ENCODE measurements at places on chromosomes 6 and 20.
A peak's percentile ranks its signal among the peaks of the same experiment; 100 is the strongest.

- DNase-seq = no peak
Measured at GRCh38 chr6:79420054-79420453, 117.2 kb downstream of the LCA5 start.

GRCh38 chr6:131436358-131436757 lies 136.7 kb upstream of the ARG1 start:
- DNase-seq = no peak

DNA sequence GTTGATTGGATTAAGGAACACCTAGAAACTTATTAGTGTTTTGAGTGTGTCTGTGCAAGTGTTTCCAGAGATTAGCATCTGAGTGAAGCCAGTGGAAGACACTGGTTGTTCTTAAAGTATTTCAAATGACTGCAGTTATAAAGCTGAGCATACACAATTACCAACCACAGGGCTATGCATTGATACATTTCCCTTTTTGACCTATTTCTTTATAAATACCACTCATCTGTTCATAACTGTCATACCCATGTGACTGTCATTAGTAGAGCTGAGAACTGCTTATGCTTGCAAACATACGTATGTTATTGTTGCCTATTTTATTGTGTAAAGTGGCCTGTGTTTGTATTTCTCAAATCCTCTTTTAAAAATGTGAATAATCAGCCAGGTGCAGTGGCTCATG lies 15.3 kb upstream of the ZC3H12D start:
- peak; percentile 58 for DNase-seq

DNA sequence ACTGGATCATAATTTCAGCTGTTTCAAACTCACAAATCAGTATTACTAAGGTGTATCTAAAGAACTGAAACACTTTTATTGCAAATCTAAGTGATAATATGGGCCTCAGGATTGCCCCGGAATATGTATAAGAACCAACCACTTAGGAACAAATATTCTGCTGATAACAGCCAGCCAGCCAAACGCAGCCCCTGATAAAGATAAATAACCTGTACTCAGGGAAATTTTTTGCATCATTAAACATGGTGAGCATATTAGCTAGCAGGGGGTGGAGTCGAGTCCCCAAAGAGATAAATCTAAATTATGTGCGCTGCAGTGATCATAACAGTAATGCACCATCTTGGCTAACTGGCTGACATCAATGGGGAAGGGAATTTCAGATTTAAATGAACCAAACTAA lies 410.2 kb upstream of the MAP3K7 start:
- DNase-seq = no peak

DNA sequence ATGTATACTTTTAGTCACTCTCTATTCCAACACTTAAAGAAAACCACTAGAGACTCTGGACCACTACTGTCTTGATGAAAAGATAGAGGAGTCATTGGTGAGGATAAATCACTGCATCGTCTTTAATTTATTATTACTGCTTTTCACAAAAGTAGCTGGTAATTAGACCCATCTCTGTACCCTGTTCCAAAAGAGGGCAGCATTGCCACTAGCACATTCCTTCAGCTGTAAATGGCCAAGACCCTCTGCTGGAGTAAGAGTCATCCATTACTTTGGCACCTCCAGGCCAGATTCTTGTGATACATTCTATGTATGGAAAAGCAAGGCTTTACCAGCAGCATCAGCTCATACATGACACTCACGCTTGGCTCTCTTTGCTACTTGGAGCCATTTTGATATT lies 49.5 kb upstream of the PREP start:
- no peak for DNase-seq

GRCh38 chr6:145544514-145544913 lies 190.8 kb downstream of the EPM2A start:
- DNase-seq = no peak

DNA sequence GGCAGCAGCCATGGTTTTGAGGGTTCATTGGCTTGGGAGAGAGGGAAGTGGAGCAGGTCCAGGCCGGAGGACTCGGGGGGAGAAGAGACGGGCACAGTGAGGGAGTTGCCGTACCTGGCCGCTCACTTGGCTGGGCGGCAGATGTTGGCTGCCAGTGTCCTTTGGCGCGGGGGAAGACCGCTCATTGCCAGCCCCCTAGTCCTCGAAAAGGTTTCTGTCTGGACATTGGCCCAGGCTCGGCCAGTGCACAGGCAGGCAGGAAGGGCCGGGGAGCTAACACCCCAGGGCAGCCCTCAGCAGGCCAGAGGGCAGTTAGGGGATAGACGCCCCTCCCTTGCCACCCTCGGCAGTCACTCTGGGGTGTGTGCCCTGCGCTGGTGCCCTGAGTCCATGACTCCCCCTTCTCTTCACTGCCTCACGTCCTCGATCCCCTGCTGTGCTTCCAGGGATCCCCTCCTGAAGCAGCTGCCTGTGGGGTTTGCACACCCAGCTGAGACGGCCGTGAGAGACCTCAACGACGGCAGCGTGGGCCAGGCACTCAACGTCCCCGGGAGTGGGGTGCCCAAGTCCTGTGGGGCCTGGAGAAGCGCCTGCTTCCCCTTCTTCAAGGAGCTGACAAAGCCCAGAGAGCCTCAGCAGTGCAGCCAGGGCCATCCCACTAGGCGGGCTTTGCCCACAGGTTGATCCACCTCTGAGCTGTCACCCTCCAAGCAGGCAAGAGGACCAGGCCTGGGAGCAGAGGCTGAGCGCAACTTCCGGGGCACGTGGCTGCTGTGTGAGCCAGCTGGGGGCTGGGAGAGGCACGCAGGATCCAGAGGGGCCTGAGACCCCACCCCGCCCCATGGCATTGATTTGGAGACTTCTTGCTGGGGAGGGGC lies 20.4 kb downstream of the RBM38 start:
- no peak for DNase-seq

GRCh38 chr6:136918706-136919105 lies 3.4 kb upstream of the SLC35D3 start:
- no peak for DNase-seq

- DNase-seq = no peak
Measured at GRCh38 chr6:133892813-133893691, 4.1 kb downstream of the TCF21 start.

- no peak for DNase-seq
Measured at GRCh38 chr6:2558098-2558680, 192.5 kb downstream of the MYLK4 start.

- DNase-seq = no peak
Measured at GRCh38 chr6:96075826-96076225, 60.1 kb downstream of the FUT9 start.

DNA sequence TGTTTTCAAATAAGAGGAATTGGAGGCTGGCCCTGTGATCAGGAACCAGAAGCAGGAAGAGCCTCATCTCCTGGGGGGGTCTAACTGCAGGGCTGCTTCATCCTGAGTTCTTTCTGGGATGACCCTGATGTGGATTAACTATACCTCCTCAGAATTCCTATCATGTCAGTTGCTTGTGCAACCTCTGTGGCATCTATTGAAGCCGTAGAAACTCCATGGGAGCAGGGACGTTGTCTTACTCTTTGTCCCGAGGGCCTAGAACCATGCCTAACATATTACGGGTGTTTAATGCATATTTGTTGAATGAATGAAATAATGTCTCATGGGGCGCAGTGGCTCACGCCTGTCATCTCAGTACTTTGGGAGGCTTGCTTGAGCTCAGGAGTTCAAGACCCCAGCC lies 110.1 kb upstream of the AGPAT4 start:
- no peak for DNase-seq

GRCh38 chr6:75437421-75437891 lies 56.1 kb downstream of the FILIP1 start:
- DNase-seq = no peak

DNA sequence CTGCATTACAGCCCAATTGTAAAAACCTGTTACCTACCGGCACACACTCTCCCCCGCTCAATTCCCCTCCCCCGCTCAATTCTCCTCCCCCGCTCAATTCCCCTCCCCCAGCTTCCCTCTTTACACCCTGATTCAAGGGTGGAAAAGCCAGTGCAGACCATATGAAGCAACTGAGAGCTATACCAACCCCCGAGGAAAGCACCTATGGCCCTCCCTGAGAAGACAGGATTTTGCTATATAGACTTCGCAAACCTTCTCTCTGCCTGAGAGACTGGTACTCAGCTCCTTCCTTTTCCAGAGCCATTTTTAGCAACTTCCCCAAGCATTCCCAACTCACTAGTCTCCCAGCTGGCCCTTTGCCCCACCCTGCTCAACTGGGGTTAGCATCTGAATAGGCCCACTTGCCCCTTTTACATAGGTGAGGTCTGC lies 7.6 kb downstream of the GNAS-AS1 start:
- no peak for DNase-seq

GRCh38 chr6:166650824-166651807 lies 24.1 kb upstream of the RPS6KA2 start:
- no peak for DNase-seq

GRCh38 chr20:54025251-54025771 lies 45.1 kb downstream of the BCAS1 start:
- no peak for DNase-seq

GRCh38 chr20:46401478-46401860 lies 4.9 kb downstream of the ELMO2 start:
- no peak for DNase-seq

DNA sequence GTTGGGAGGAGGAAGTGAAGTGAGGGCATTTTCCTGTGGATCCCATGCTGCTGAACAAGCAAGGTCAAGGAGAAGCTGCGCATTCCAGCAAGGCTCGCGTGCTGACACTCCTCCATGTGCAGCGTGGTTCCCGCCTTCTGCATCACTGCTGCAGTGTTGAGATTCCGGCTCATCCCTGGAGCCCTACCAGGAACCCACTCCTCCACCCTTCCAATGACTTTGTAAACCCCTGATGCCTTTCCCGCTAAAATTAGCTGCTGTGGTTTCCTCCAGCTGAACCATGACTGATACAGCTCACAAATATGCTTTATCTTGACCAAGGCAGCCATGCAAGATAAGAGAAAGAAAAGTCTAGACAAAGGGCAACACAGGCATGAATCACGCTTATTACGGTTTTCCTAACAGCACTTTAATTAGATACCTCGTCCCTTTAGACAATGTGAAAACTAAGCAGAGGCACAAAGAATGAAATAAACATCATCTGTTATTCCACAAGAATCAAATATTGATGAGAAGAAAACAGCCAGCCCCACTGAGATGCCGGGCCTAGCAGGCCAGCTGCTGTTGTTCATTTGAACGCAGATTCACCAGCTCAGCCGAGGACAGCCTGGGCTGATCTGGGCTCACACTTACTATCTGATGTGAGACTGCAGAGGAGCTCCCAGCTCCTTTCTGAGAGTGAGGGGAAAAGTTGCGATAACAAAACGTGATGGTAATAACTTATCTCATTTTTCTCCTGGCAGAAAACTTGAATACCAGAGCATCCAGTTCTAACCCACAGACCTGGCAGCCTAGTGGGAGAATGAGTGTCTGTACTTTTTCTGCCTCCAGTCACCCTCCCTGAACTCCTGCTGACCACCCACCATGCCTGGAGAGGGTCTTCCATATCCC lies 14.2 kb upstream of the BNIP5 start:
- no peak for DNase-seq

DNA sequence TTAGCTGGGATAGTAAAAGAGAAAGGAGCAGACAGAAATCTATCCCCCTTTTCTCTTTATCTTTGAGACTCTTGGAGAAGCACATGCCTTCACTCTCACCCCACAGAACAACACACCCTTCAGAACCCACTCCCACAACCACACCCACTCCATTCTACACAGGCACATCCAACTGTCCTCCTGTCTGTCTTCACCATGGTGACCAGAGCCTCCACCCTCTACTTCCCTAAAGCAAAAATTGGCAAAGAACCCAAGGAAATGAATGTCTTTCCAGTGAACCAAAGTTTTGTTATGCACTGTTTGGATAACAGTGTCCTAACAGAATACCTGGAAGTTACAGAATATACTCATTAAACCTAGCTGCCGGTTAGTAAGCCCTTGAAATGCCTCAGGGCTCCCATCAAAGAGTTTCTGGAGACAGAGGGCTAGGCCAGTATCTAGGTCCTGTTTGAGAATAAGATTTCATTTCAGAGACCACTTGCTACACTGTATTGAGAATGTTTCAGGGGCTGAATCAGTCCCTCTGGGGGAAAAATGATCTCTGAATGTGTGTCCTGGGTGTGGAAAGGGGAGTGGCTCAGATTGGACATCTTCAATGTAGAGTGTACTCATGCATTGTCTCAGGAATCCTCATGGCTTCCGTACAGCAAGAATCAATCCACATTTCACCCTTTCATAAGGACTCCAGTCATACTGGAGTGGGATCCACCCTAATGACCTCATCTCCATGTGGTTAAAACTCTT lies 101.1 kb downstream of the LY86 start:
- DNase-seq = peak; percentile 62

GRCh38 chr6:139751179-139751578 lies 376.7 kb upstream of the CITED2 start:
- no peak for DNase-seq

GRCh38 chr6:140601021-140601808 lies 1226.8 kb upstream of the CITED2 start:
- no peak for DNase-seq

DNA sequence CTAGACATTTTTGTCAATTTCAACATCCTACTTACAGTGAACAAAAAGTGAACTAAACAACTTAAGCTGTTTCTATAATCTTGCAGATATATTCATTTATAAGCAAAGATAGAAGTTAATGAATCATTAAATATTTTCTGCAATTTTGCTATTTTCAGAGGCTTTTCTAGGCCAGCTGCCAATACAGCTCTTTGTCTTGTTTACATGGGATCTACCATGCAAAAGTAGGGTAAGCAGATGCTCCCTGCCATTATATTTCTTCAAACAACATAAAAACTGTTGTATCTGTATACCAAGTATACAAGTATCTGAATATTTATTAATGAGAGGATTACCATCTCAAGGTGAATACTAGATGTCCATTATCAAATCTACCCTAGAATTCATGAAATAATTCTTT lies 15.4 kb downstream of the PNISR start:
- no peak for DNase-seq

DNA sequence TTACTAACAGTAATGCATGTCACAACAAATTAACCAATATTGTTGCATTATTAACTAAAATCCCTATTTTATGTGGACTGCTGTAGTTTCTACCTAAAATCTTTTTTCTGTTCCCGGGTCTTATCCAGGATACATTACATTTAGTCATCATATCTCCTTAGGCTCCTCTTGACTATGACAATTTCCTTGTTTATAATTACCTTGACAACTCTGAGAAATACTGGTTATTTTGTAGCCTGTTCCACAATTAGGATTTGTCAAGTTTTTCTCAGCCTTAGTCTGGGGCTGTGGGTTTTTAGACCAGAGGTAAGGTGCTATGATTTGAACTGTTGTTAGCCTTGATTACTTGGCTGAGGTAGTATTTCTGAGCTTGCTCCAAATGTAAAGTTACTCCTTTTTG lies 3.7 kb downstream of the FBXO5 start:
- no peak for DNase-seq

GRCh38 chr6:119327810-119328209 lies 21.8 kb downstream of the MAN1A1 start:
- no peak for DNase-seq

DNA sequence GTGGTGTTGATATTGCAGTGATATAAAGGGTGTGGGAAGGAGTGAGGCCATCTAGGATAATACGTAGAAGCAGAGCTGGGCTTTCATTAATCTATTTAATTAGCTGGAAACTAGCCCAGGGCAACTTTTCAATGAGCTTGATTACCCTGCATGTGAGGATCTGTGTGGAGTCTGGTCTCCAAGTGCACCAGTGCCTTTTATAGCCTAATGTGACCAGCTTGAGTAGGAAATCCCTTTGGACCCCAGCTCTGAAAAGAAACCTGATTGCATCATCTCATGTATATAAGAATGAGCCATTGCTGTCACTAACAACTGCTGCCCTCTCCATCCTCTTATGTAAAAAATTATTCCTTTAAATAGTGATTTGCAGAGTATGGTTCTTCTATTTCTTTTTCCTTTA lies 72.6 kb downstream of the CD109 start:
- DNase-seq = no peak

- DNase-seq = no peak
Measured at GRCh38 chr6:35581633-35582032, 68.9 kb upstream of the TULP1 start.

- peak; percentile 13 for DNase-seq
Measured at GRCh38 chr6:10472634-10473033, 48.5 kb upstream of the GCNT2 start.
